ENCODE measurements at places on chromosomes 16 and 17.
A peak's percentile ranks its signal among the peaks of the same experiment; 100 is the strongest.

GRCh38 chr16:25007284-25007984, 7.7 kb downstream of the ARHGAP17 start:
- no peak for DNase-seq

GRCh38 chr17:28743243-28744103, at the start of gene TRAF4:
TSS of gene TRAF4 (plus strand) at chr17:28744011. CDS start at chr17:28744113, 102 bp downstream.
- peak; percentile 85 for DNase-seq

GRCh38 chr16:89729863-89730593, 8.7 kb downstream of the ZNF276 start:
- no peak for DNase-seq

DNA sequence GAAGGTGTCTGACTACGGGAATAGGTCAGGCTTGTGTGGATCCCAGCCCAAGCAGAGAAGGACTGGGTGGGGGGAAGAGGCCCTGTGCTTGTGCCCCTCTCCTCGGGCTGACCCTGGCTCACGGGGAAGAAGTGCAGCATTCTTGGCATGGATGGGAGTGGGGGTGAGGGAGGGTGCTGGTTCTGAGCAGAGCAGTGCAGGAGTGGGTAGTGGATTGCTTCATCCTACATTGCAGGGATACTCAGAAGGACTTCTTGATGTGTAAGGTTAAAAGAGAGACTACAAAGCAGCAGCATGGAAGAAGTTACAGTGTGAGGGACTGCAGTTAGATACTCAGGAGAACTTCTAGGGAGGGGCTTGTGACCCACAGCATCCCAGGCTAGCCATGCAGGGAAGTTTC, 2.1 kb downstream of the ARHGAP23 start:
- no peak for DNase-seq

All from stimulated activated CD4-positive, alpha-beta T cell treated with anti-CD3 and anti-CD28 coated beads, Interleukin-1b, Interleukin-23, amount 100 ng/mL, for 4 hours (primary cell).